ENCODE measurements at places on chromosomes 5 and 9.
A peak's percentile ranks its signal among the peaks of the same experiment; 100 is the strongest.

- no peak for DNase-seq
Observed at GRCh38 chr5:96054311-96055030, 92.8 kb upstream of the ELL2 start.

- DNase-seq = no peak
Observed at GRCh38 chr9:83056911-83057310, 6.0 kb downstream of the RASEF start.

DNA sequence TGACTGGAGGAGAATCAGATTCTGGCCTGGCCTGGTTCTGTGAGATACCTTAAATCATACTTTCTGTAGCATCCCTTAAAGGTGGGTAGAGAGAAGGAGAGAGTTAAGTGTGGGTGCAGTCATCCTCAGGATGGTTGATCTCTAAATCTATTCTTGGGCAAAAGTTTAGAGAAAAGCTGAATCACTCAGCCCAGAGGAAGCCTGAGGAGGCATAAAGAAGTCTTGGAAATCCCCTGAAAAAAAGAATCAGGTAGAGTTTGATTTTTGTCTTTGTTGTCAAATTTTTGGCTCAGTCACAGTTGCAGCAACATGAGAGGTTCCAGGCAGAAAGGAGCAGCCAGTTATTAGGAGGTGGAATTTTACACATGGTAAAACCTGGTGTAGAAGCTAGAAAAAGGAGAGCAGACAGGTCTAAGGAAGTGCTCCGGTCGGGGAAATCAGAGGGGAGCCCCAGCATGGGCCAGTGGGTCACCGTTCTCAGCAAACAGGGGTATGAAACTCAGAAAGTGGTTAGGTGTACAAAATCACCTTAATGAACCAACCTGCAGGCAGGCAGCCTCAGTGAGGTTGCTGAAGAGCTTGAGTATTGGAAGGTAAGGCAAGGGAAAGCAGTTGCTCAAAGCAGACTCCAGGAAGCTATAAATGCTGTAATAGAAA lies 116.2 kb upstream of the CNTLN start:
- no peak for DNase-seq

DNA sequence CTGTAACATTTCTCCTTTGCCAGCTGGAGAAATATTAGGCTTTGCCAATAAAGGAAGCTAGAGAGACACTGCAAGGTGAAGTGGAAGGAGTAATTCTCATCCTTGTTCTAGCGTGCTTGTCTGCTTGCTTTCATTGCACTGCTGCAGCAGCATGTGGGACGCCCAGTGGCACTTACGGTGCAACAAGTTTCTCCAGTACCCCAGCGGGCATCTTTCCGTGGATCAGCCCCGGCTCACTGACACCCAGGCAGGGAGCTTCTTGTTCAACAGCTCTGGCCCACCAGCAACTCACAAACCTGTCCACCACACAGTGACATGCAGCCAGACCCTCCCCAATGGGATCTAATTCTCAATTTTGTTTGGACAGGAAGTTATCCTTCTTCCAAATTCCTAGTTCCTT lies 233.2 kb downstream of the GLIS3 start:
- DNase-seq = no peak

DNA sequence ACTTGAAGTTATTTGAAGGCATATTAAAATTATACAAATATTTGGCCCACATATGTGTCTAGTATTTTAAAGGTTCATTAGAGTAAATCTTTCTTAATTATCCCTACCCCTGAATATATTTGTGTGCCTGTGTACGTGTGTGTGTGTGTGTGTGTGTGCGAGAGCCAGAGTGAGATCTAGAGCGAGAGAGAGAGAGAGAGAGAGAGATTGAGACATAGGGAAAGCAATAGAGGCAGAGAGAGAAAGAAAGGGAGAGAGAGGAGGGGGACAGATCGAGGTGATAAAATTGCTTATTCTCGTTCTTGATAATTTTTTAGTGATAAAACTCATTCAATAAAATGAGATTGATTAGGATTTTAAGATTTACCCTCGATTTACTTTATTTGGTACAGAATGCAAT lies 47.4 kb downstream of the ADAMTS19 start:
- DNase-seq = no peak

- peak; percentile 92 for DNase-seq
Observed at GRCh38 chr5:96657068-96657467, 5.1 kb upstream of the CAST start.

DNA sequence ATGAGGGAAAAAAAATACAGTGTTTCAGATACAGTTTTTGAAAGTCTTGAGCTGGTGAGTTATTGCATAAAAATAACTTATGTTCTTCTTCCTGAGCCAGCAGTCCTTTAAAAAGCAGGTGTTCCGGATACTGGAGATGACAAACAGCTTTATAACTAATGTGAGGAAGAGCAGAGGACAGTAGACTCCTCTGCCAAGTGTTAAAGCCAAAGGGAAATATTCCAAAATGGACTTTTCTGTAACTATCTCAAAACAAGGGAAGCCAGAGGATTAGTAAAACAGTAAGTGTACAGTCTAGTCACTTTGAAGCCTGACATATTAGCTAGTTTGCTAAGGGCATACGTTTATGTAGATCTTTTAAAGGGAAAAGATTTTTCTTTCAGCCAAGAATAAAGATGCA lies 11.0 kb upstream of the SNCAIP start:
- no peak for DNase-seq

DNA sequence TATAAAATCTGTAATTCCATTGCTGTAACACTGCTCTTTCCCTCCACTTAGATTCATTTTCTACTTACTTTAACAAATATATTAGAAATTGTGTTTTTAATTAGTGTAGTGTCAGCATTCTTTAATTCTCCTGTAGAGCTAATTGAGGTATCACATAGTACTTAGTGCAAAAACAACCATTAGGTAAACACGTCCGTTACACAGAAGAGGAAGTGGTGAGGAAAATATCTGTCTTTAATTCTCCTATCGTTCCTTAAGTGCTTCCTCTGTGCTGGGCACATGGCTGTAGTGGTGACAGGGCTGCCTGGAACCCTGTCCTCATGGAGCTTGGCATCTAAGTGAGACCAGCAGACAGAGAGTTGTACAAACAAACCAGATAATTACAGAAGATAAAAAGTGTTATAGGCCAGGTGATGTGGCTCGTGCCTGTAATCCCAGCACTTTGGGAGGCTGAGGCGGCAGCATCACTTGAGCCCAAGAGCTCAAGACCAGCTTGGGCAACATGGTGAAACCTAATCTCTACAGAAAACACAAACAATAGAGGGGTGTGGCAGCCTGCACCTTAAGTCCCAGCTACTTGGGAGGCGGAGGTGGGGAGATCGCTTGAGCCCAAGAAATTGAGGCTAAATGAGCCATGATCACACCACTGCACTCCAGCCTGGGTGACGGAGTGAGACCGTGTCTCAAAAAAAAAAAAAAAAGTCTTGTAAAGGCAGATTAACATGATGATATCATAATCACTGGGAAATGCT lies 36.4 kb downstream of the PARP8 start:
- DNase-seq = no peak

DNA sequence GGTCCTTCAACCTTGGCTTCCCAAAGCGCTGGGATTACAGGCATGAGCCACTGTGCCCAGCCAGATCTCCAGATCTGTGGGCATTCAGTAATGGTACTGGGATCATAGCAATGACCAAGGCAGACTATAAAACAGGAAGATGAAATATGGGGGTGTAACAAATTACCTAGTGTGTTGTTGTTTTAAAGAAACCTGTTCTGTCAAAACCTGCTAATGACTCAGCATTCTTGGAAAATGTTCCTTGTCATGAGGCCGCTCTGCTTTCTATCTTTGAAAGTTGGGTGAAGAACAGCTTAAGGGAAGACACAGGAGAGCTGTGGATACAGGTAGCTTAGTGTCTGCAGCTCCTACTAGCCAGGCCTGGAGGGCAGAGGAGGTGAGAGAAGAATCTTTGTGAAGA lies 19.4 kb downstream of the TARS1 start:
- no peak for DNase-seq

- no peak for DNase-seq
Observed at GRCh38 chr9:113537229-113537810, 73.8 kb downstream of the RGS3 start.

GRCh38 chr5:139863361-139863760 lies 67.8 kb downstream of the PSD2 start:
- DNase-seq = peak; percentile 55

DNA sequence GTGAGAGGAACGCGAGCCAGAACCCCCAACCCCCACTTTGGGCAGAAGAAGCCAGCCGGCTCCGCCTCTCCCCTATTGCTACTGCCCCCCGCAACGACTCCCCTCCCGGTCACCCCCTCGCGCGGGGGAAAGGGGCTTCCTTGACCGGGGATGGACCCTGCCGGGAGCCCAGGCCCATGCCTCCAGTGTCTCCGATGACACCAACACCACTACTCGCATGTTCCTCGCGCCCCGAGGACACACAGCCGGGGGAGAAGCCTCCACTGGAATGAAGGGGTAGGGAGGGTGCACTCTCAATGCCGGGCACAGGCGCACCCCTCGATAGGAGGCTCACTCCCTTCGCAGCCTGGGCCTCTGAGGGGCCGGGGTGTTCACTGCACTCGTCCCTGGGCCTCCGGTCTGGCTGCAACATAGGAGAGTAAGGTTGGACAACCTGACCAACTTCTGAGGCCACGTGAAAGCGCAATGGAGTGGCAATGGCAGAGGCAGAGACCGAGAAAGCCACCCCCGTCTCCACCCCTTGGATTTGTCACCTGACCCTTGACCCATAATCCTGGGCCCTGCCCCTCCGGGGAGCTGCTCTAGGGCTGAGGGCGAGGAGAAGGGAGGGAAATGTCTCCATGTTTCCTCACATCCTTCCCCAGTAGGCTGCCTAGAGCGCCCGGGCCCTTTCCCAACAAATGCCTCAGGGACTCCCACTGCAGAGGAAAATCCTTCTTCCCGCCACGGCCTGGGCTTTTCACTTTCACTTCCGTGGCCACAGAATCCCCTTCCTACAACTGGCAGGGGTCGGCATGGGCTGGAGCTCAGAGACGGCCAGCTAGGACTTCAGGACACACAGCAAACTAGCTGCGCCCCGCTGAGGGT lies 1.1 kb upstream of the CNTFR start:
- DNase-seq = no peak

DNA sequence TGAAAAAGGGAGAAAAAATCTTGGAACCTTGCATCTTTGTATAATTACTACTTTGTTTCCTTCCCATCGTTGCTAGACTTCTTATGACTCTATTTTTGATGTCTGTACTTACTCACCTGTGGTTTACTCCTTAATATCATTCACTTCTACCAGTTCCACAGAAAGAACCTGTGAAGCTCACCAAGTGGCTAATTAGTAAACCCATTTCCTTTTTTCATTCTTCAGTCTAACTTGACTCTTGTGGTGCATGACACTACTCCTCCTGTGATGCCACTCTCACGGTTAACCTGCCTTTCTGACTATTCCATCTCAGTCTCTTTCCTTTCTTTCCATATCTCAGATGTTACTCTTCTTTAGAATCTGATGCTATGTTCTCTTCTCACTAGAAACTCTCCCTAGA lies 14.6 kb downstream of the RECK start:
- no peak for DNase-seq

DNA sequence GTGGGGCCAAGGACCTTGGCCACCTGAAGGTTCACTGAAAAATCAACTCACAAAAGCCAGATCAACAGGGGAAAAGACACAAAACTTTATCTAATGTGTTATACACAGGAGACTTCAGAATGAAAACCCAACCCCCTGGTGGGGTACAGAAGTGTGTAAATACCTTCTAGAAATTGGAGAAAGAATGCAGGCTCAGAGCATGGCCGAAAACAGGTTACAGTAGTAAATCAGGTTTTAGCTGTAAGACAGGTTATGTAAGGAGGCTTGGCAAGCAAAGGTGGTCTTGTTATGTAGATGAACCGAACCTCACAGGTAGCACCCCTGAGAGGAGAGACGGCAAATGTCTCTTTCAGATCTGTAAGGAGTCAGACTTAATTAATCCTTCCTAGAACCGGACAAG lies 10.0 kb downstream of the CEMIP2 start:
- DNase-seq = no peak

- peak; percentile 77 for DNase-seq
Observed at GRCh38 chr9:1005043-1005667, 28.7 kb downstream of the DMRT3 start.

- DNase-seq = peak; percentile 31
Observed at GRCh38 chr9:86408121-86408520, 53.9 kb upstream of the TUT7 start.

DNA sequence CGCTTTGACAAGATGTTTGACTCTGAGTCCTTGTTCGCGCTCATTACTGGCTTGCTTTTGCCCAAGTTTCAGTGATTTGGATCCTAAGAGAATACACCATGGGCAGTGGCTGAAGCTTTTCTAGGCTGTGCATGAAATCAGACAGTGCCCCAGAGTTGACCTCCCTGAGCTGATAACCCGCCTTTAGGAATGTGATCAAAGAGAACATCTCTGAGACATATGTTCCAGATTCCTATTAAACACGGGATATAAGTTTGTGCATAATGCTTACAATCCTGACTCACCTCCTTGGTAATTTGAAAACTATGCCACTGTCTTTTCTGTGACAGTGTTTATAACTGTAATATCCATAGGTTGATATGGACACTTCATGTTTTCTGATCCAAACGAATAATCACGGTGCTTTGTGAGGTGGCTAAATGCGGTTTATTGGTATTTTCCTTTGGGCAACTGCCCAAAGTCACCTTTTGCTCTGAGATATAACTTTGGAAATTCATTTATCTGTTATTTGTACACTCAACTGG lies 732.9 kb downstream of the MTRR start:
- no peak for DNase-seq

GRCh38 chr5:62680121-62680520 lies 101.5 kb downstream of the LRRC70 start:
- DNase-seq = no peak

- DNase-seq = no peak
Observed at GRCh38 chr5:123524146-123524545, 12.2 kb downstream of the CSNK1G3 start.

DNA sequence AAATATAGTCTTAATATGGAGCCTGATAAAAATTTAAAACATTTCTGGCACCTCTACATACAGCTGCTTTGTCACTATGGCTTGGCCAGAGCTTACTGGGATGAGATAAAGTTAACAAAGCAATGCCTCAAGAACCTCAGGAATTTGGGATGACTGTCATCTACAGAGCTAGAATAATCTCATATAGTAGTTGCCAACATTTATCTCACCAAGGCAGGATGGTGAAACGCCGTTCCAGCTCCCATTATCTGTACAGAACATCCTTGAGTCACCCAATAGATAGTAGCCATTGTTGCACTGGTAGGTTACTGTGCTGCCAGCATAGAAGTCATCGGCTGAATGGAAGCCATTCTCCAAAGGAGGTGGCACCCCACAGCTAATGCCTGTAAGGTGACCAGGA lies 94.6 kb upstream of the TXNDC8 start:
- no peak for DNase-seq

- no peak for DNase-seq
Observed at GRCh38 chr5:146751054-146751453, 127.5 kb downstream of the PPP2R2B start.

Measured in MCF 10A (cell line).